Pulmonary artery endothelial cell (primary cell): ENCODE measurements at places on chromosomes 2 and 18. TPM values are rescaled to one million over a fixed set of nuclear protein-coding genes. Genes with fewer than 3 reads are reported as not detected.

ALPP gene
- not detected in 2 replicates for total RNA-seq

ITGAV gene
- 448 and 492 TPM in 2 replicates for total RNA-seq

CFAP53 gene
- total RNA-seq: 0.13 and 0.18 TPM in 2 replicates

POTEJ gene
- 0.04 and 0.07 TPM in 2 replicates for total RNA-seq

GPR155 gene
- total RNA-seq: 1.9 and 2.3 TPM in 2 replicates

ARHGEF33 gene
- total RNA-seq: 0.07 and 0.11 TPM in 2 replicates

ZNF532 gene
- total RNA-seq: 31.0 and 44.0 TPM in 2 replicates

TFPI gene
- 243 and 305 TPM in 2 replicates for total RNA-seq

PID1 gene
- total RNA-seq: 0.11 TPM in 1 of 2 replicates, not detected in the other

TRMT61B gene
- total RNA-seq: 12.0 and 18.2 TPM in 2 replicates

DNA sequence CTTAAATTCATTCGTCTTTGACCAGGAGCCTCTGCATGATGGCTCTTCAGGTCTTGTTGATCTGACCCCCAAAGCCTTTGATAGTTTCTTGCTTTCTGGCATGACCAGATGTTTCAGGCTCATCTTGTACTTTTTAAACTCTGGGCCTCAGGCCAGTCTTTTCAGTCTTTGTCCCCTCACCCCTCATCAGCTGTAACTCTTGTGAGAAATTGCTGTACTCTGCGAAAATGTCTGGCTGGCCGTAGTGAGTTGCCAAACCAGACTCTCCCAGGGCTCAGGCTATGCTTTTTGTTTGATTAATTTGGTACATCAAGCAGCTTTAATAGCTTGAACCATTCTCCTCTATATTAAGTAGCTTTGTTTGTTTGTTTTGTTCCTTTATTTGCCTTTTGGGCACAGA, 75.9 kb downstream of the BABAM2 start:
- DNase-seq: no peak

- DNase-seq: no peak
Measured at GRCh38 chr18:43060020-43060419, 55.5 kb downstream of the RIT2 start.

DNA sequence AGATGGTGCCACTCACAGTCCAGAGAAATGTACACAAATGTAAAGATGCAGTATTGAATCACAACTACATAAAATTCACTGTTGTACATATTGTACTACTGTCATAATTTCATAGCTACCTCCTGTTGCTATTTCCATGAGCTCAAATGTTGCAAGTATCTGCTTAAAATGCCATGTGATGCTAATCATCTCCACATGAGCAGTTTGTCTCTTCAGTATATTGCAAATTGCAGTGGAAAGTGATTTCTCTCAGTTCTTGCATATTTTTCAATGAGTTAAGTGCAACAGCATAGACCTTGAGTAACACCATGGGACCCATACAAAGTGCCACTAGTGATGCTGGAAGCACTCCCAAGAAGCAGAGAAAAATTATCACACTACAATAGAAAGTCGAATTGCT, 51.9 kb downstream of the MAIP1 start:
- DNase-seq: no peak

GRCh38 chr2:101982495-101983029, 9.2 kb upstream of the IL1R2 start:
- no peak for DNase-seq

- DNase-seq: no peak
Measured at GRCh38 chr2:40164736-40165508, 287.0 kb downstream of the SLC8A1 start.

DNA sequence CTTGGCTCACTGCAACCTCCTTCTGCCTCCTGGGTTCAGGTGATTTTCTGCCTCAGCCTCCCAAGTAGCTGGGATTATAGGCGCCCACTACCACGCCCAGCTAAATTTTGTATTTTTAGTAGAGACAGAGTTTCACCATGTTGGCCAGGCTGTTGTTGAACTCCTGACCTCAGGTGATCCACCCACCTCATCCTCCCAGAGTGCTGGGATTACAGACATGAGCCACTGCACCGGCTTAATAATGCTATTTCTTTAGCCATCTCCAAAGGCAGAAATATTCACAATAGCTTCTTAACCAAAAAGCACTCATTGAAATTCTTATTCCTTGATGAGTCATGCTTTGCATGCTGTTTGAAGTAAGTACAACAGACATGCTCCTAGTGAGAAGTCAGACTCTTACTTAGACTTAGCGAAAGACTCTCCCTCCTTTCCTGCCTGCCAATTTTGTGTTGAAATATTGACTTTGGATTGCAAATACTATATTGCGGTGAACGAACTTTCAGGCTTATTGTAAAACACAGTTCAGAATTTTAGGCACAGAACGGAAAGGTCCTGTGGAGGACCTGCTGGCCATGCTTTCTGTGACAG, 4.4 kb downstream of the ACTR3 start:
- peak; percentile 33 for DNase-seq

- DNase-seq: no peak
Measured at GRCh38 chr18:326846-327245, 59.0 kb upstream of the THOC1 start.

GRCh38 chr2:152254976-152255375, 79.4 kb upstream of the STAM2 start:
- DNase-seq: no peak

DNA sequence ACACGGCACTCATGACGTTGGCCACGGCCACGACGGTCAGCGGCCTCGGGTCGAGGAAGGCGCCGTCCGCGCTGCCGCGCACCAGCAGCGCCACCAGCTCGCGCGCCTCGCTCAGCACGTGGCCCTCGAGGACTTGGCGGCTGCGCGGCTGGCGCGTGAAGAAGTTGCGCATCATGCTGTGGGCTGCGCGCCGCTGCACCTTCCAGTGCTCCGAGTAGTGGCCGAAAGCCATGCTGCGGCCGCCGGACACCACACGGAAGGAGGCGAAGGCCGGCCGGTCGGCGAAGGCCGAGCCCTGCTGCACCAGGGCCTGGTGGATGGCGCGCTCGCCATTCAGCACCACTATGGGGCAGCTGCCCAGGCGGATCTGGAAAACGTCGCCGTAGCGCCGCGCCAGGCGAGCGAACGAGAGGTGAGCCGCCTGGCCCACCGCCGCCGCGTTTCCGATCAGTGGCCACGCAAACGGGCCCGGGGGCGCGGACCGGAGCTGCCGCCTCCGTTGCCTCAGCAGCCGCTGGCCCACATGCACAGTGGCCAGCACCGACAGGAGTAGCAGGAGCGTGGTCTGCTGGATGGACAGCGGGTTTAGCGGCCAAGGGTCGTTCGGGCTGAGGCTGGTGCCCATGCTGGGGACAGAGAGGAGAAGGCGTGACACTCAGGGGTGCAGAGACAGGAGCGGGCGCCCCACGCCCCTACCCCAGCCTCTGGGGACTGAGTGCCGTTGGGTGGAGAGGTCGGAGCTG, 1.0 kb downstream of the CYP1B1 start:
- no peak for DNase-seq

- no peak for DNase-seq
Measured at GRCh38 chr2:101696272-101697123, 1.0 kb upstream of the MAP4K4 start.

DNA sequence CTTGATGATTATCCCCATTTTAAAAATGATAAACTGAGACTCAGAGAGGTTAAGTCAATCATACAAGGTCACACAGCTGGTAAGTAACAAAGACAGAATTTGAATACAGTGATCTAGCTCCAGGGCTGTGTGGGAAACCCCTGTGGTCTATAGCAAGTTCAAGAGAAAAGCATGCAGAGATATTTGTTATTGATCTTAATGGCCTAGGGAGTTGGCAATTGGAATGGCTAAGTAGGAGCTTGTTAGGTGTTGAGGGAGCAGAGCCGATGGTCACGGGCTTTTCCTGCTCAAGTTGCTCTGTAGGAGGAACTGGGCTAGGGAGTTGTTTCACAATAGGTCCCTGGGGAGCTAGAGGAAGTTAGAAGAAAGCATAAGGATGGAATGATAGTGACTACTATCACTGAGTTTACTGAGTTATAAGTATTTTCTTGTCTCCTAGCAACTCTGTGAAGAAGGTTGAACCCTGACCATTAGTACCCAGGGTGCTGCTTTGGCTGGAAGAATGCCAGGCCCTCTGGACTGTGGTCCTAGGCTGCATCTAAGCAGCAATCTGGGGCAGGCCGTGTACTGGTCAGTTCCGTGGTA, 30.0 kb downstream of the RNF125 start:
- no peak for DNase-seq

DNA sequence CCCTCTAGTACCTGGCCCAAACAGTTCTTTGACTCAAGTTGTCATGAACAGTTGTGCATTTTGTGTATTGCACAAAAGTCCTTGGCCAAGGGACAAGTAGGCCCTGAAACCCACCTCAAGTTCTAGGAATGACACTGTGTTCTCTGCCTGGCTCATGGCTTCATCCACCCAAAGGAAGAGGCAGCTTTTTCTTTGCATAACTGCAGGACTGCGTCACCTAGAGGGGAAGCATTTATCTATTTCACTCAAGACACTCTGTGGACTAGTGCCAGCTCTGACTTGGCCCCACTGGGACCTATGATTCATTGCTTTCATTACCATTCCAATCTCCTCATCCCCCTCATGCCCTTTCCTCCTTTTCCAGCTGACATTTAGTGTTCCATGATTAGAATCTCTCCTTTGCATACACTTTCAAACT, 119.3 kb upstream of the SIX2 start:
- DNase-seq: peak; percentile 81

GRCh38 chr18:9561759-9562158, 52.6 kb downstream of the PPP4R1 start:
- DNase-seq: no peak

- DNase-seq: no peak
Measured at GRCh38 chr18:9944805-9945204, 31.0 kb downstream of the VAPA start.

DNA sequence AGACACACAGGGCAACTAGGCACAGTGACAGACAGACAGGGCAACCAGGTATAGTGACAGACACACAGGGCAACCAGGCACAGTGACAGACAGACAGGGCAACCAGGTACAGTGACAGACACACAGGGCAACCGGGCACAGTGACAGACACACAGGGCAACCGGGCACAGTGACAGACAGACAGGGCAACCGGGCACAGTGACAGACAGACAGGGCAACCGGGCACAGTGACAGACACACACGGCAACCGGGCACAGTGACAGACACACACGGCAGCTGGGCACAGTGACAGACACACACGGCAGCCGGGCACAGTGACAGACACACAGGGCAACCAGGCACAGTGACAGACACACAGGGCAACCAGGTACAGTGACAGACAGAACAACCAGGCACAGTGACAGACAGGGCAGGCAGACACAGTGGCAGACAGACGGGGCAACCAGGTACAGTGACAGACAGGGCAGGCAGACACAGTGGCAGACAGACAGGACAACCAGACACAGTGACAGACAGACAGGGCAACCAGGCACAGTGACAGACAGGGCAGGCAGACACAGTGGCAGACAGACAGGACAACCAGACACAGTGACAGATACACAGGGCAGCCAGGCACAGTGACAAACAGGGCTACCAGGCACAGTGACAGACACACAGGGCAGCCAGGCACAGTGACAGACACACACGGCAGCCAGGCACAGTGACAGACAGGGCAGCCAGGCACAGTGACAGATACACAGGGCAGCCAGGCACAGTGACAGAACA, 64.7 kb upstream of the RAB6C start:
- no peak for DNase-seq

DNA sequence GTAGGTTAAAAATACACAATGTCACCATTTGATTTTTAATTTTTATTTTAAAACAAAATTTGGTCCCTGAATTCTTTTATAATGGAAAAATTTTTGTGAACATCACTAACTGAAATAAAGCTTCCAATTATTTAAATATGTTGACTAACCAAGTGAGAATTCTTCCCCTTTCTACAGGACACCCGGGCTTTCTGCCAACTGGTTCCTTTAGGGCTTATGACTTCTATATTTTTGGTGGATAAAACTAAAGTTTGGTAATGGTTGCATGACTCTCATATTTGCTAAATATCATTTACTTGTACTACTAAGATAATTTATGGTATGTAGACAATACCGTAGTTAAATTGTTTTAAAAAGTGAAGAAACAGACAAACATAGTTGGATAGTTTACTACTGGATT, 291.0 kb upstream of the DOK6 start:
- DNase-seq: no peak

DNA sequence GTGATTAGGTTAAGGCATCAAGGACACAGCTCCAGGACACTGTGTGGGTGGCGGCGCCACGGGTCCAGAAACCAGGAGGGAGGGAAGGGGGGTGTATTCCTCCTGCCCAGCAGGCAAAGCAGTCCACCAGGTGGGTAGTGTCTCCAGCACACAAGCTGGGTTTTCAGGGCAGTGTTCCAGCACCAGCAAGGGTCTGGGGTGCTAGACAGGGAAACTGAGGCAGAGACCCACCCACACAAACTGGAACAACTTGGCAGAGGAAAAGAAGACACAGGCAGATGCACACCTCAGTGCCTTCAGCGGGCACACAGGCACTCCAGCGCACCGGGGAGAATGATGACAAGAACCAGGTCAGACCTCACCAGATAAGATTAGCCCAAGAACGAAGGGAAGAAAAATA, 28.4 kb upstream of the GNAL start:
- no peak for DNase-seq

DNA sequence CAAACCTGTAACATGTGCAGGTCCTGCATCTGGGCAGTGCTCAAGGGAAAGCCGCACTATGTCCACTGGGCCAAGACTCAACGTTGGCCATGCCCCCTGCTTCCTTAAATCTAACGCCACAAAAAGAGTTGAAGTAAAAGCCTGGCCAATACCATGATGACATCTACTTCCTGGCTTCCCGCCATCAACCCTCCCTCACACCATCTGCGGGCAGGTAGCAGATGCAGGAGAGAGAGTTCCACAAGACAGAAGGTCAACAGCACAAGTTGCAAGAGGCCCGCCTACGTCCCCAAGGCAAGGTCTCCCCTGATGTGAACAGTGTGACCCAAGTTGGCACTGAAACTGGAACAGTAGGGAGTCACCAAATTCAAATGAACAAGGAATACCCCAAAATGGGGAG, 48.4 kb downstream of the ABCG8 start:
- no peak for DNase-seq

- DNase-seq: no peak
Measured at GRCh38 chr2:1898461-1899395, 154.4 kb upstream of the PXDN start.

DNA sequence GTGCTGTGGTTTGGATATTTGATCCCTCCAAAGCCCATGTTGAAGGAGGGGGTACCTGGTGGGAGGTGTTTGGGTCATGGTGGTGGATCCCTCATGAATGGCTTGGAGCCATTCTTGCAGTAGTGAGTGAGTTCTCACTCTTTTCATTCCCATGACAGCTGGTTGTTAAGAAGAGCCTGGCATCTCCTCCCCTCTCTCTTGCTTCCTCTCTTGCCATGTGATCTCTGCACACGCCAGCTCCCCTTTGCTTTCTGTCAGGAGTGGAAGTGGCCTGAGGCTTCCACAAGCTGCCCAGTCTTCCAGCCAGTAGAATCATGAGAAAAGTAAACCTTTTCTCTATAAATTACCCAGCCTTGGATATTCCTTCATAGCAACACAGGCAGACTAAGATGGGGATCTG, 8.6 kb downstream of the ADD2 start:
- DNase-seq: no peak
